ENCODE measurements at places on chromosomes 11 and 22.
A peak's percentile ranks its signal among the peaks of the same experiment; 100 is the strongest.

- DNase-seq, result no peak
Observed at GRCh38 chr22:20013382-20013871, 3.2 kb downstream of the ARVCF start.

DNA sequence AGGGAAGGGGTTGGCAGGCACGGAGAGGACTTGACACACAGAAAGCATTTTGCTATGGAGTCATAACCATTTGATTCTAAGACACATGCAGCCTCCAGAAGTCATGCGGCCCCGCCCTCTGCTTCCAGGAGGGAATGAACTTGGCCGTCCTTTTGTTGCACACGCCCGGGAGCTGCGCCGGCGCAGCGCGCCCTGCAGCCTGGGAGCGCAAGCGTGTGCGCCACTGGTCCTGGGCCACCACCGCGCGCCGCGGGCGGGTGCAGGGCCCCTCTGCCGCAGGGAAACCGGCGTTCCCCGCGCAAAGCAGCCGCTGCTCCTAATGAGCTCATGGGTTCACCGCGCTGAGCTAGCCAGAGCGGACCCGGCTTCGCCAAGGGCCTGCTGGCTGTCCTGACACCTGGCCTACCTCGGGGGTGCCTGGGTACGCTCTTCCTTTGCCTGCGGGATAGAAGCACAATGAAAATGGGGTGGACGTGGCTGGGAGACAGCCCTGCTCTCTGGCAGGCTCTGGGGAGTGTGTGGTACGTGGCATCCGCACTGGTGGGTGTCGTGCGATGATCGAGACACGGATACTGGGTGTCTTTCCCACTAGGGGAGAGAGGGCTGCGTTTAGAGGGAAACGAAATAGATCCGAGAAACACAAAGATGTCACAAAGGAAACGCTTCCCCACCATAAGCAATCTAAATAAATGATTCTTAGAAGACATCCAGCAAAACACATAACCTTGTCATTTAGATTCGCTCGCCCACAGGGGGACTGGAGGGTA, 669 bp downstream of the MICAL3 start:
- DNase-seq, result peak; percentile 53

GRCh38 chr22:31284281-31285155, 7.8 kb downstream of the PIK3IP1 start:
- no peak for DNase-seq

GRCh38 chr11:111906680-111907079, 4.9 kb downstream of the CRYAB start:
- no peak for DNase-seq

DNA sequence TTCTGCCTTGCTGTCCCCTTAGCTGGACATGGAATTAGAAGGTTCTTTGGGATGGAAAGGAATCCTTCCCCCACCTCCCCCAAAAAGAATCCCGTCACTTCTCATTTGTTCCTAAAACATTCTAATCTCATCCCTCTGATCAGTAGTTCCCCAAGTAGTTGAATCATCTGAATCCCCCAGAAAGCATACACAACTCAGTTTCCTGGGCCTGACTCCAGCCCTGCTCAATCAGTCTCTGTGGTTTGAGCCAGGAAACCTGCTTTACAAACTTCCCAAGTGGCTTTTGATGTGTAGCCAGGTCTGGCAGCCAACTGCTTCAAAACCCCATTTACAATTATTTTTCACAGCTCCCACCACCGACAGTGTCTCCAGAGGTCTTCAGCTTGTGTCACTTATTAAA, 20.2 kb downstream of the C22orf31 start:
- no peak for DNase-seq

DNA sequence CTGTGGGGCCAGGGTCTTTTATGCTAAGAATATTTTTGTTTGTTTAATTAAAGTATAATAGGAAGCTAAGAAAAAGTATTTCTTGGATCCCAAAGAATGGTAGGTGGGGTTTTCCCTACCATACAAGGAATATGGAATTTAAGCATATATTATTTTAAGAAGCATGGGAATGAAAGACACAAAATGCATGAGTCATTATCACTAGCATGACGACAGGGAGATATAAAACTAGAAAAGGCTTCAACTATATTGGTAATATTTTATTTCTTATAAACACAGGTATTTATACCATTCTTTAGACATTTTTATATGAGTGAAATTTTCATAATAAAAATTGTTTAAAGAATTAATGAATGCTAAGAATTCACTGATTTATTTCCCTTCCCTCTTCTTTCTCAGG, 39.3 kb upstream of the SOX6 start:
- DNase-seq, result no peak

DNA sequence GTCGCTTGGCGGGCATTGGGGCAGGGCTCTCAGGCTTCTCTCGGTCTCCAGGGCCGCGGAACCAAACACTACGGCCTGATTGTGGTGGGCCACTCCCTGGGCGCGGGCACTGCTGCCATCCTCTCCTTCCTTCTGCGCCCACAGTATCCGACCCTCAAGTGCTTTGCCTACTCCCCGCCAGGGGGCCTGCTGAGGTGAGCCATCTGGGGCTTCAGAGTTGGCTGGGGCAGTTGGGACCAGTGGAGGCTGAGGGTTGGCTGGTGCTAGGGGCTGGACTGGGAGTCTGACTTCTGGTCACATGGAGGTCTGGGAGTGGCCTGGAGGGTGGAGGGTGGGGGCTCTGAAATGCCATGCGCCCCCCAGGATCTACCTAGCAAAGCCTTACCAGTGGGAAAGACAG, 15.3 kb upstream of the MYRF start:
- DNase-seq, result no peak

- DNase-seq, result no peak
Observed at GRCh38 chr11:66918741-66919140, 39.4 kb downstream of the PC start.

DNA sequence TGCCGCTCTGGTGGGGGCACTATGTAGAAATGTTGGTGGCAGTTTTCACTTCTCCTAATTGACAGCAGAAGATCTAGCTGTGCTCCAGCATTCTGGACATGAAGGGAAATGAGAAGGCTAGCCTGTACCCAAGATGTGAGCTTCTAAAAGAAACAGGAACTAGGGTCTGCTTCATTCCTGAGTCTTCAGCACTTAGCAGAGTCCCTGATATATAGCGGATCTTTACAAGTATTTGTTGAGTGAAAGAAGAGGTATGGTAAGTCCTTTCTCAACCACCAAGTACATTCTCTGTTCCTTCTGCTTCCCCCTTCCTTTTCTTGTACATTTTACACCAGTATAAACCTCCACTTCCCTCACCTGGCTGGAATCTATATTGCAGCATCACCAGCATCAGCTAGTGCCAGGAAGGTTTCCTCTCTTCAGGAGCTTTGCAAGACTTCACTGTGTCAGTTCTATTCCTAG, 408.3 kb upstream of the CADM1 start:
- no peak for DNase-seq

- no peak for DNase-seq
Observed at GRCh38 chr11:125494974-125495725, 915 bp downstream of the FEZ1 start.

- DNase-seq, result no peak
Observed at GRCh38 chr11:105208019-105208418, 68.5 kb upstream of the CARD18 start.

DNA sequence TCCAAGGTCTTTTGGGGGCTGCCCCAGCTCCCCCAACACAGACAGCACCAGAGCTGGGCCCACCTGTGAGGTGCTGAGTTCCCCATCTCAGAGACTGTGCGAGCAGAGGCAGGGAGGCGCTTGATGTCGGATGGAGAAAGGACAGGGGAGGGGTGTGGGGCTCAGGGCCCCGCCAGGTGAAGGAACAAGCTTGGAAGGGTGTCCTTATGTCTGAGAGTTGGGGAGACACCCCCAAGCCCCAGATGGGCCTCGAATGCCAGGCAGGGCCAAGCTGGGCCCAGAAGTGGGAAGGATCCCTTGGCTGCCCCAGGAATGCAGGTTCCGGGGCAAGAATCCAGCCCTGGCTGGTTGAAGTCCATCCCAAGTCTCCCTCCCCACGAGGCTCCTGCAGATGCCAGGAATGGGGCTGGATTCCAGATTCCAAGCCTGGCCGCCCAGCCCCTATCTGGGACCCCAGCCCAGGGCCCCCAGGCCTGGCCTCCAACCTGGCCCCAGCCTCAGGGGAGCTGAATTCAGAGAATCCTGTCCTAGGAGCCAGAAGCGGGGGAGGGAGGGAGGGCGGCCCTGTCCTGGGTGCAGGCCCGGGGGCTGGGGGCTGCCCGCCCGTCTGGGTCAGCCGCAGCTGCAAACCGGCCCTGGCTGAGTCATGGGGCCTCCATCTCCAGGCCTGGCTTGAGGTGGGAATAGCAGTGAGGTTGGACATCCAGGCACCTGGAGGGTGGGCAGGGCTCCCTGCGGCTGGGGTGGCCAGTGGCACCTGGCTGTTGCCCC, 50.9 kb downstream of the CDKN1C start:
- DNase-seq, result no peak

GRCh38 chr22:11628651-11629511, 3899.1 kb upstream of the OR11H1 start:
- no peak for DNase-seq

GRCh38 chr22:23862103-23862502, 4.4 kb downstream of the SLC2A11 start:
- DNase-seq, result no peak

DNA sequence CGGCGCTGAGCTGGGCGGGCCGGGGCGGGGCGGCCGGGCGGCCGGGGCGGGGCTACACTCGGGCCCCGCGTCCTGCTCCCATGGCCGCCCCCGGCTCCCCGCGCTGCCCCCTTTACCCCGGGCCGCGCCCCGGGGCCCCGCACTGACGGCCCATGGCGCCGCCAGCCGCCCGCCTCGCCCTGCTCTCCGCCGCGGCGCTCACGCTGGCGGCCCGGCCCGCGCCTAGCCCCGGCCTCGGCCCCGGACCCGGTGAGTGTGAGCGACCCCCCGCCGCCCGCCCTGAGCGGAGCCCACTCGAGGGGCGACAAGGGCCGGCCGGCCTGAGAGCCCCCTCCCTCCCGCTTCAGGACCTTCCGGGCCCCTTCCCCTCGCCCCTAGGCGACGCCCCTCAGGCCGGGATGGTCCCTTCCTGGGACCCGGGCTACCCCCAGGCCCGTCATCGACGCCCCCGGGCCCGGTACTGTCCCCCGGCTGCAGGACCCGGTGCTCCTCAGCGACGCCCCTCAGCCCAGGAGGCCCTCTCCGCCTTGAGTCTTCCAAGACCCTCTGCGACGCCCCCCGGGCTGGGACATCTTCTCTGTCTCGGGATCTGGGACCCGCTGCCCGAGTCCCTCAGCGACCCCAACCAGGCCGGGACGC, at the start of gene KREMEN1:
Gene KREMEN1 (plus strand): TSS at position 57 of the 639 bp plus-strand sequence. CDS start 96 bp downstream, at position 153.
- no peak for DNase-seq

DNA sequence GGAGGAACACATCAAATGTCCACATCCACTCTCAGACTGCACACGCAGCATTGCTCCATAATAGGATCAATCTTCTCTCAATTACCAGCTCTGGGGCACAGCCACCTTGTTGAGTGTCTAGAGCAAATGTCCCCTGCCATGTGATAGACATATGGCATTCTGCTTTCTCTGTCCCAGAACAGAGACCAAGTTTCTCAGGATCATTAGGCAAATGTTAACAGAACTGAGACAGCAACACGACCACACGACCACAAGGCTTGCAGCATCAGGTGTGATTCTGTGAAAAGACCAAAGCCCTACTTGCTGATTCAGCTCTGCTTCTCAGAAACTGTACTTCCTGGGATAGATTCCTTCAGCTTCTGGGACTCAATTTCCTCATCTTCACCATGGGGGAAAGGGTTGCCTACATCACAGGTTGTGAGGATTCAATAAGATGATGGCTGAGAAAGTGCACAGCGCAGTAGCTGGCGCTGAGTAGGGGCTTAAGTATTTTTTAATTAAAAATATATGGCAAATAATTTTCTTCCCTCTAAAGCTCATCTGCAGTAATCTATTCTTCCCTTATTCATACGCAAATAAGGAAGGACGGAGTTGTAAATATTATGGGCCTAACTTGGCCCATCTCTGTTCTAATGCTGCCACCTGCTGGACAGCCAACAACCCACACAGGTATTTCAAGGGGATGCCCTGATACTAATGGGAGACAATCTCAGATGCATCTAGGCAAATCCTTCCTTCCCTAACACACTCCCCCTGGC, 54.3 kb upstream of the USP47 start:
- DNase-seq, result peak; percentile 35

DNA sequence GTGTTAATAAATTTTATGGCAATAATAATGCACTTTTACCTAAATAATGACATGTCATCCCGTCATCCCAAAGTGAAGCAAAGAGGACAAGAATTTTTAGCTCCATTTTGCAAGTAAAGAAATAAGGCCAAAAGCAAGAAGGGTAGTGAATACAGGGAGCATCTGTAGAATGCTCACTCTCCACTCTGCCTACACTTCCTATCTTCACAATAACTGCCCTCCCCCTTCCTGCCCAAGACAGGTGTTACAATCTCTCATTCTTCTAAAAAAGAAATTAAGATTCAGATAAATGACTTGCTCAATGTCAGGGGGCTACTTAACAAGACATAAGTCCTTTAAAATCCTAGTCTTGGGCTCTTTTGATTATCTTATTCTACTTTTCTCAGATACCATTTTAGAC, 8.9 kb downstream of the RDX start:
- no peak for DNase-seq

GRCh38 chr11:33263549-33263948, 6.4 kb downstream of the HIPK3 start:
- no peak for DNase-seq

DNA sequence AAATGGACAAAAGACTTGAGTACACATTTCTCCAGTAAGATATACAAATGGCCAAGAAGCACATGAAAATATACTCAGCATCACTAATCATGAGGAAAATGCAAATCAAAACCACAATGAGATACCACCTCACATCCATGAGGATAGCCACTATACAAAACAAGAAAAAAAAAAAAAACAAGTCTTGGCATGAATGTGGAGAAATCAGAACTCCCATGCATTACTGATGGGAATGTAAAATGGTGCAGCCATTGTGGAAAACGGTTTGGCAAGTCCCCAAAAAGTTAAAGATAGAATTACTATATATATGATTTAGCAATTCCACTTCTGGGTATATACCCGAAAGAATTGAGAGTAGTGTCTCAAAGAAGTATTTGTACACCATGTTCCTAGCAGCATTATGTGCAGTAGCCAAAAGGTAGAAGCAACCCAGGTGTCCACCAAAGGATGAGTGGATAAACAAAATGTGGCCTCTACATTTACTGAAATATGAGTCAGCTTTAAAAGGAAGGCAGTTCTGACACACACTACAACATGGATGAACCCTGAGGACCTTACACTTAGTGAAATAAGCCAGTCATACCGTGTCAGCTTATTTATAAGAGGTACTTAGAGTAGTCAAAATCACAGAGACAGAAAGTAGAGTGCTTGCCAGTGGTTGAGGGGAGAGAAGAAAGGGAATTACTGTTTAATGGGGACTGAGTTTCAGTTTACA, 146.3 kb downstream of the WNT7B start:
- DNase-seq, result no peak

DNA sequence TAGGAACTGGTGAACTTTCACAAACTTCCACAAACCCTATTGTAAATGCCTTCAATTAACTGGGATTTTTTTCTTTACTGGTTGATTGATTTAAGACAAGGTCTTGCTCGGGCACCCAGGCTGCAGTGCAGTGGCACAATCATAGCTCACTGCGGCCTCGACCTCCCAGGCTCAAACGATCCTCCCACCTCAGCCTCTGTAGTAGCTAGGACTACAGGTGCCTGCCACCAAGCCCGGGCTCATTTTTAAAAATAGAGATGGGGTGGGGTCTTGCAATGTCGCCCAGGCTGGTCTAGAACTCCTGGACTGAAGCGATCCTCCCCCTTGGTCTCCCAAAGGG, 35.7 kb upstream of the POLA2 start:
- DNase-seq, result no peak

GRCh38 chr22:44378380-44378779, 65.6 kb upstream of the SHISAL1 start:
- DNase-seq, result no peak

GRCh38 chr11:65182258-65183170, 786 bp downstream of the CAPN1 start:
- no peak for DNase-seq
